ENCODE measurements at places on chromosomes 5 and 9. TPM values are rescaled to one million over a fixed set of nuclear protein-coding genes. Genes with fewer than 3 reads are reported as not detected.

DNA sequence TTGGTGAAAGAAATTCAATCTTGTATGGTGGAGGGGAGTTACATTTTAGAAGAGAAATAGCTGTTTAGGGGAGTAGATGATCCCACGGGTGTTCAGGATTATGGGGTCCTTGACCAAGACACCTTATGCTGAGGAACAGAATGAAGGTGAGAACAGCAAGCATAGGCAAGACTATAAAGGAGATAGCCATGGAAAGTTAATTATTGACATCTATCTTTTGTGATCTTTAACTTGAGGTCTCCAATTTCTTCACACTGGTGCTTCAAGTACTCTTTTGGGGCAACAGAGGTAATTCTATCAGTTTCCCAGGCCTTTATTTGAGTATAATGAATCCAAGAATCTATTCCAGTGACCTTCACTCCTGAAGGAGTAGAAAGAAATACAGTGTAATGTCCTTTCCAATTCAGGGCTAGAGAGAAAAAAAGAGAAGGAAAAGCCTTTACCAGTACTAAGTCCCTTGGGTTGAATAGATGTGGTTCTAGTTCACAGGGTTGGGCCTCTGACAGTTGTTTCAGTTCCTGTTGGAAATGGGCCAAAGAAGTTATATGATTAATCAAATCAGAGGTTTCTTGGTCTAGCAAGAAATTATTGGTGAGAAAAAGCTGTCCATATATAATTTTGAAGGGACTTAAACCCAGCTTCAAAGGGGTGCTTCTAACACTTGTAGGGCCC is 2104.1 kb upstream of the ACO1 start:
- no peak for DNase-seq

DNA sequence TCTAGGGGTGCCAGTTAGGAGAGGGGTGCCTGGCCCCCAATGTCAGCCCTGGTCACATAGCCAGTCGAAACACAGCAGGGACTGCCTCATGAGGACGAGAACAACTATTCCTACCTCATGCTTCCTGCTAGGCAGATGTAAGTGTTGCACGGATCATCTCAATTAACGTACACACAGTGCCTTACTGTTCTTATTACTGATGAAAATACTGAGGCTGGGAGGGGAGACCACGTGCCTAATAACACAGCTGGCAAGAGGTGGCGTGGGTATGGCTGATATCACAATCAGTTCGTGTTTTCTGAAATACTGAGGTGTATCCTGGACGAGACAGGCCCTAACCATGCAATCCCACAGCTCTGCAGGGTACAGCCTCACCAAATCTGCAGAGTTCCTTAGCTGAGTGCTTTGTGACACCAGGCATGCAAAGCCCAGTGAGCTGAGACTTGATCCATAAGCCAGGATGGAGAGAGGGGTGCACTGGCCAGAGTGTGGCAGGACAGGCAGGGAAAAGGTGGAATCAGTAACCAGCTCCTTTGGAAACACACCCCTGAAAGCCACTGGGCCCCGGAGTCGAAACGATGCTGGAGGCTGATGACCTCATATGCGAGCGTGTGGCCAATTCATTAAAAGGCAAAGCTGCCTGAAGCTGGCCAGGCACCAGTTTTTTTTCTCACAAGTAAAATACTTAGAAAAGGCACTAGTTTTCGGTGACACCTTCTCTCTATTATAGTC is 63.9 kb downstream of the PRRT1B start:
- no peak for DNase-seq

- no peak for DNase-seq
Measured at GRCh38 chr5:126251024-126251423, 172.2 kb upstream of the GRAMD2B start.

DNA sequence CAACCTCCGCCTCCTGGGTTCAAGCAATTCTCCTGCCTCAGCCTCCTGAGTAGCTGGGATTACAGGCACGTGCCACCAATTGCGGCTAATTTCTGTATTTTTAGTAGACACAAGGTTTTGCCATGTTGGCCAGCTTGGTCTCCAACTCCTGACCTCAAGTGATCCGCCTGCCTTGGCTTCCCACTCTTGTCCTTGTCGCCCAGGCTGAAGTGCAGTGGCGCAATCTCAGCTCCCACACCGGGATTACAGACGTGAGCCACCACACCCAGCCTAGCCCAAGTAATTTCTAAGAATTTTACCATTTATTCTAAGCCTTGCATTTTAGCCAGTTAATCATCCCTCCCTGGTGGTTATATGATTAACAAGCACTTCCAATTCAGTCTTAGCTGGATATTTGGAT is 11.0 kb downstream of the NAIP start:
- DNase-seq: no peak

DNA sequence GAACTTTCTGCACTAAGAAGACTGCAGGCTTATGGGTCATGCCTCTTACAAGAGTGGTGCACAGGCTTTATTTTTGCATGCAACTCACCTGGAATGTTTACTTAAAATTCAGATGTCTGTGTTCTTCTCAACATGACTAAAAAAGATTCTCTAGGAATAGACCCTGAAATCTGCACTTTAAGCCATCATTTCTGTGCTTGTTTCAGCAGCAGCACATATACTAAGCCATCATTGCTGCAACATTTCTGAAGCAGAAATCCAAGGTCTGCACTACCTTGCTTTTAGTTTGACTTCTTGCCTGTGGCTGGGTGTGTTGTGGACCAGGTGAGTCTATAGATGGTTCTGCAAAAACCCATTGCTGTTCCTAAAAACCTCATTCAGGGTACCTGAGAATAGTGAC is 156.8 kb downstream of the CEP120 start:
- no peak for DNase-seq

DNA sequence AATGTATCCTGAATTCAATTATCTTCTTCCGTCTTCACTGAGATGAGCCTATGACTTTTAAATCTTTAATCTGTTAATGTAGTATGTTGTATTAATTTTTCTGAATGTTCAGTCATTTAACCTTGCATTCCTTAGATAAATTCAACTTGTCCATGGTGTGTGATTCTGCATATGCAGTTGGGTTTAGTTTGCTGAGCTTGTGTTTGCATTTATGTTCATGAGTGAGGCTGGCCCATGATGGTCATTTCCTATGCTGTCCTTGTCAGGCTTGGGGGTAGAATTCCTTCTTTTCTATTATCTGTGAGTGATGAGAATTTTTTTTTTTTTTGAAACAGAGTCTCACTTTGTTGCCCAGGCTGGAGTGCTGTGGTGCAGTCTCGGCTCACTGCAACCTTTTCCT is 131.8 kb upstream of the COL5A1 start:
- no peak for DNase-seq

GRCh38 chr9:133760713-133761290 is 22.6 kb upstream of the SARDH start:
- DNase-seq: no peak

DNA sequence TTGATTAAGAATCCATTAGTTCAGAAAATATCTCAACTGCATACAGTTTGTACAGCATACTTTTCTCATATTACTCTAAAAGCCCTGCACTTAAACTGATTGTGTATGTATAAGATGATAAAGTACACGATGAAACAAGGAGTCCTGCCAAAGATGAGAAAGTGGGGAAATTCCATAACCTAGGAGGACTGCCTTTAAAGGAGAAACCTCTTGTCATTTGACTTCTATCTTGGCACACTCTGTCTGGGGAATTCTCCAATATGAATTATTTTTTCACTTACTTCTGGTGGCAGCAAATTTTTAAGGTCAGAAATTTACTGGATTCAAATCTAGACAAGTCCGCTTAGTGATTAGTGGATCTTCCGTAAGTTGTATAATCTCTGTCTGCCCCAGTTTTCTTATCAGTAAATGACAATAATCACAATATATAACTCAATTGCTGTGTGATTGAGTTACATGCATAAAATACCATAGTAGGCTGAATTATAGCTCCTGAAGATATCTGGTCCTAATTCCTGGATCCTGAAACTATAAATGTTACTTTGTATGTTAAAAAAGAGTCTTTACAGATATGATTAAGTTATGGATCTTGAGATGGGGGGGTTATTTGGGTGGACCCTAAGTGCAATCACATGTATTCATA is 17.0 kb upstream of the ISOC1 start:
- no peak for DNase-seq

GRCh38 chr9:14158916-14159315 is 155.0 kb downstream of the NFIB start:
- no peak for DNase-seq

DNA sequence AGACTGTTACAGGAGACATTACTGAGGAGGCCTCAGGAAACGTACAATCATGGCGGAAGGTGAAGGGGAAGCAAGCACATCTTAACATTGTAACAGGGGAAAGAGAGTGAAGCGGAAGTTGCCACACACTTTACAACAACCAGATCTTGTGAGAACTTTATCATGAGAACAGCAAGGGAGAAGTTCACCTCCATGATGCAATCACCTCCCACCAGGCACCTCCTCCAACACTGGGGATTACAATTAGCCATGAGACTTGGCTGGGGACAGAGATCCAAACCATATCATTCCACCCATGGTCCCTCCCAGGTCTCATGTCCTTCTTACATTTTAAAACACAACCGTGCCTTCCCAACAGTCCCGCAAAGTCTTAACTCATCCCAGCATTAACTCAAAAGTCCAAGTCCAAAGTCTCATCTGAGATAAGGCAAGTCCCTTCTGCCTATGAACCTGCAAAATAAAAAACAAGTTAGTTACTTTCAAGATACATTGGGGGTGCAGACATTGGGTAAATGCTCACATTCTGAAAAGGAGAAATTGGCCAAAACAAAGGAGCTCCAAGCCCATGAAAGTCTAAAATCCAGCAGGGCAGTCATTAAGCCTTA is 138.3 kb downstream of the TMEM161B start:
- DNase-seq: no peak

DNA sequence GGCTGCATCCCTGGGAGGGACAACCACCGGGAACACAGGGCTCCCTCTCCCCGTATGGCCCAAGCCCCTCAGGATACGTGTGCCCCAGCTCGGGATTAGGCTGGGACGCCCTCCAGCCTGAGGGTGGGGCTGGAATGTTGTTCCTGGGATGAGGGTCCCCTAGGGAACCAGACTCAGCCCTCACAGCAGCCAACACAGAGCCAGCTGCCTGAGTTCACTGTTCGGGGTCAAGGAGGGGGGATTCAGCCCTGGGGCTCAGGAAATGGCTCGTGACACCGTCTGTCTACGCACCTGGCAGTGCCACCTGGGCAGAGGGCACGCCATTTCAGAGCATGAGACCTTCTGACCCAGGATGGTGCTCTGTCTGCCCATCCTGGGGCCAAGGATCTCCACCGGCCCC is 8.9 kb downstream of the RNF44 start:
- no peak for DNase-seq

DNA sequence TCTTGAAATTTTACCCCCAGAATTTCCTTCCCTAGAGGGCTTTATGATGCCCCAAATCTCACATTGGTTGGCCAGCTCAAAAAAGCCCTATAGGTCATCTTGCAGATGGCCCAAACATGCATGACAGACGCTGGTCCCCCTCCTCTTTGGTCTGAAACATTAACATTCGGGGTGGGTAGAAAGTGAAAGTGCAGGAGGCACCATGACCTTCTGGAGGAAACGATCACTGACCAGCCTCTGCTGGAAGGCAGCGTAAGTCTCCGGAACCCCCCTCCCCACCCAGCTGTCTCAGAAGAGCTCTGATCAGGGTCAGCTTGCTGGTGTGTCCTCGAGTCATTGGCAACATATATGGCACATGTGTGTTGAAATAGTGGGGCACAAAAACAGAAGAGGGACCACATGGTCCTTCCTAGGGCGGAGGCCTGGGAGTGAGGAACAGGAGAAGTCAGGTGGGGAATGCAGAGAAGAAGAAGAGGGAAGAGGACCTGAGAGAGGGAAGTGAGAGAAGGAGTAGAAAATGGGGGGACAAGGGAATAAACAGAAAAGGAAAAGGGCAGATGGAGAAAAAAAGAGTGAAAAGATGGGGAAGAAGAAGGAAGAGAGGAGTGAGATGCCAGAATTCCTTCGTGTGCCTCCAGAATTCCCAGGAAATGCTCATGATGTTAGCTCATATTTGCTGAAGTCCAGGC is 46.2 kb downstream of the IL31RA start:
- no peak for DNase-seq

DNA sequence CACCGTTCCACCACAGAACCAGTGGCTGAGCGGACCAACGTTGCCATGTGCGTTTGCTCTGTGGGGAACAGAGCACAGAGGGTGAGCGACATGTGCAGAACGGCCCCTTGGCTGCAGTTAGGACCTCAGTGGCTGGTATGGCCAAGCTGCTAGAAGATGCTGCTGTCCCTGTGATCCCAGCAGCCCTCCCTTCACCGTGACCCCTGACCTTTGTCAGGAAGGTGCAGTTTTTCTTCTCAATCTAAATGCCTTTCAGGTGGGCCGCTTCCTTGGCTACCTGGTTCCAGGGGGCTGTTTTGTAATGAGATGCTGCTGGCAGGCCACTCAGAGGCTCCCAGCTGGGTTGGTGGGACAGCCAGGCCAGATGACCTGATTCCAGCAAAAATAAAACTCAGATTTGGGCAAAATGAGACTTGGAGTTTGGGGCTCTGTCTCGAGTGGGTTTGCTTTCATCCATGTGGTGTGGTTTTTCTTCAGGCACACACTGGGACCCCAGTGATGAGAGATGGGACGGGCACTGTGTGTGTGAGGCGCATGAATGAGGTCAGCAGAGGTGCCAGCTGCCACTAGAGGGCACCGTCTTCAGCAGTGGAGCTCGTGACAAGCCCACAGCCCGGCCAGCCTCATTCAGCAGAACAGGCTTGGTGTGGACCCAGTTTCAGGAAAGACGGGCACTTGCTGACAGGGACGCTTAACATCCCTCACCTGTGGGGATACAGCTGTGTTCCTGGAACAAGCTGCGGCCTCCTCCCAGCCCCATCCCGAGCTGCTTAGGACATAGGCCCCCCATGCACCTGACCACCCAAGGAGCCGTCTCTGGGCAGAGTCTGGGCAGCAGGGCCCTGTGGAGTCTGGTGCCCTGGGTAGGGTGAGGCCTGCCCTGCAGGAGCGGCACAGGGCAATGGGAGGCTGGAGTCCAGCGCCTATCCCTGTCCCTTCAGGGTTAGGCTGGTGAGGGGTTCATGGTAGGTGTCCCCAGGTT is 4.1 kb downstream of the MRPS2 start:
- DNase-seq: no peak

DNA sequence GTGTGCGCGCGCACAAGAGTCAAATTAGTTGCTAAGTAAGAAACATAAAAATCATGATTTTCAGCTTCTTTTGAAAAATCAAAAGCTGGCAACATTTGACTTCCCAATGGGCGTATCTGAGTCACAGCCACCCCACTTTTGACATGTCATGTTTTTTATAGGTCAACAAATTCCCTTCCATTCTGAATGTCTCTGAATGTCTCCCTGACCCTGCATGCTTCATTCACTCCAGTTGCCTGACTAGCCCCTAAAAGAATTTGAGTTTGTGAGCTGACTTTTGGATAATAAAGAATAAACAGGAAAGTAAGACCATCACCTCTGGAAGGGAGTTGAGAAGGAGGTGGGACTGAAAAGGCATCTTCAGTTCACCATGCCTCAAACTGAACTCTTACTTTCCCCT is 20.2 kb upstream of the GLIS3 start:
- no peak for DNase-seq

GRCh38 chr9:37248651-37249163 is 128.3 kb downstream of the ZCCHC7 start:
- DNase-seq: no peak

GRCh38 chr5:180649297-180650039 is at the start of gene FLT4:
Gene FLT4, minus strand, starts transcription at chr5:180649600. Its CDS starts 55 bp downstream, at chr5:180649545.
- no peak for DNase-seq

PCDHGB2 gene
- 3.5 TPM for polyA plus RNA-seq

TXNDC8 gene
- not detected for polyA plus RNA-seq

LECT2 gene
- 5.1 TPM for polyA plus RNA-seq

PCDHAC1 gene
- polyA plus RNA-seq: 0.09 TPM

FREM1 gene
- polyA plus RNA-seq: 240 TPM

VCAN gene
- polyA plus RNA-seq: 310 TPM

LCN1 gene
- polyA plus RNA-seq: not detected

PRDM9 gene
- not detected for polyA plus RNA-seq

AP3S1 gene
- polyA plus RNA-seq: 125 TPM

MYOZ3 gene
- 6.4 TPM for polyA plus RNA-seq

CCDC192 gene
- 1.3 TPM for polyA plus RNA-seq
